ENCODE measurements at places on chromosomes 13 and 19. TPM values are rescaled to one million over a fixed set of nuclear protein-coding genes. Genes with fewer than 3 reads are reported as not detected.

- peak; percentile 83 for DNase-seq
- H3K4me1 ChIP-seq, result peaks cover 35% of the 10 kb centered on the region
- peak within 1 kb of the TSS; percentile 71 for H3K4me3 ChIP-seq
- peaks cover 21% of the 10 kb centered on the region for H3K36me3 ChIP-seq
Measured at GRCh38 chr19:44808463-44809371, at the start of gene BCAM. Gene BCAM (plus strand): TSS chr19:44809103. CDS start chr19:44809125, 22 bp downstream.

- no peaks in the 10 kb centered on the region for H3K36me3 ChIP-seq
- DNase-seq, result no peak
- no peak overlapping the region for H3K27ac ChIP-seq
- H3K4me1 ChIP-seq, result peaks cover 20% of the 10 kb centered on the region
- H3K4me3 ChIP-seq, result no peak overlapping the region
- no peaks in the 10 kb centered on the region for H3K27me3 ChIP-seq
Measured at GRCh38 chr13:30338331-30338851, 31.0 kb upstream of the KATNAL1 start.

- H3K4me3 ChIP-seq, result peak overlapping the region; percentile 98
- no peak overlapping the region for H3K27ac ChIP-seq
- H3K27me3 ChIP-seq, result no peaks in the 10 kb centered on the region
Measured at GRCh38 chr19:11989112-11989456, 24.2 kb downstream of the ZNF763 start.

DNA sequence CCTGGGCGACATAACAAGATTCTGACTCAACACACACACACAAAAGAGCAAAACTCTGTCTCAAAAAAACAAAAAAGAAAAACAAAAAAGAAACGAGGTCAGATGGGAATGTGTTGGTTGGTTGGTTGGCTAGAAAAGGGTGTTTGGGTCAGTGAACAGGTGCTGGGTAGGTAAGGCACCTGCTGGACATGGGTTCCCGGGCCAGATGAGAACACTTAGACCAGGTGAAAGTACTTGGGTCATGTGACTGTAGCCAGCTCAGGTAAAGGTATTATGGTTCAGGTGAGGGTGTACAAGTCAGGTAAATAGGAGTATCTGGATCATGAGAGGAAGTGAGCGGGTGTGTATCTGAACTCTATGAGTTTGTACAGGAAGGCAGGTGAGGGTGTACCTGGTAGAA, 14.5 kb upstream of the ZNF414 start:
- no peak for DNase-seq
- H3K4me1 ChIP-seq, result peaks cover 11% of the 10 kb centered on the region
- peaks cover 61% of the 10 kb centered on the region for H3K36me3 ChIP-seq

DNA sequence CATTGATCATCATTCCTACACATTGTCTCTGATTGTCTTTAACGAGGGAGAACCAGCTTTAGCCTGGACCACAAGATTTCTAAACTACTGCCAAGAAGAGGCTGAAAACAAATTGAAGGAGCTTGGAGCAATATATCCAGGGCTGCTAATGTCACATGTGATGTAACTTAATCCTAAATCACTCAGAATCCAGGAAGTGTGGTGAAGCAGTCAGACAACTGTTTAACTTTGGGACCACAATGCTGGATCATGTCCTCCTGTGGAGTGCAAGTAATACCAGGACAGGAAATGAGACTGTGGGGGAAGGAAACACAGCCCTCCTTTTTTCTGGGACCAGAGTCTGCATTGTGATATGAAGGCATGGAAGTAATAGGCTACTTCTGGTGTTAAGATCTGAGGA, 430.2 kb downstream of the KCTD12 start:
- no peaks in the 10 kb centered on the region for H3K4me1 ChIP-seq
- no peak for DNase-seq
- no peak overlapping the region for H3K27ac ChIP-seq
- H3K36me3 ChIP-seq, result no peaks in the 10 kb centered on the region
- H3K4me3 ChIP-seq, result no peak overlapping the region

GRCh38 chr19:42184401-42184861, 33.0 kb downstream of the DEDD2 start:
- H3K27ac ChIP-seq, result no peak overlapping the region
- H3K27me3 ChIP-seq, result peaks cover 21% of the 10 kb centered on the region
- DNase-seq, result peak; percentile 81
- no peak overlapping the region for H3K4me3 ChIP-seq

- no peak overlapping the region for H3K4me3 ChIP-seq
- no peaks in the 10 kb centered on the region for H3K36me3 ChIP-seq
- peaks cover 4% of the 10 kb centered on the region for H3K27me3 ChIP-seq
- H3K4me1 ChIP-seq, result no peaks in the 10 kb centered on the region
Measured at GRCh38 chr19:22595918-22596341, 38.2 kb upstream of the ZNF492 start.

PAK4 gene
- total RNA-seq, result 73.0 TPM

VRK3 gene
- 47.1 TPM for total RNA-seq

Data from lower lobe of right lung (tissue), 2 donors.